ENCODE measurements at places on chromosomes 5 and 9.

GRCh38 chr9:27800692-27801370 lies 227.6 kb upstream of the C9orf72 start:
- no peak for DNase-seq

- DNase-seq, result no peak
Observed at GRCh38 chr5:87190687-87191086, 77.0 kb upstream of the RASA1 start.

GRCh38 chr9:134251296-134252069 lies 74.8 kb upstream of the RXRA start:
- no peak for DNase-seq

- no peak for DNase-seq
Observed at GRCh38 chr5:4246447-4246846, 650.8 kb downstream of the IRX1 start.

DNA sequence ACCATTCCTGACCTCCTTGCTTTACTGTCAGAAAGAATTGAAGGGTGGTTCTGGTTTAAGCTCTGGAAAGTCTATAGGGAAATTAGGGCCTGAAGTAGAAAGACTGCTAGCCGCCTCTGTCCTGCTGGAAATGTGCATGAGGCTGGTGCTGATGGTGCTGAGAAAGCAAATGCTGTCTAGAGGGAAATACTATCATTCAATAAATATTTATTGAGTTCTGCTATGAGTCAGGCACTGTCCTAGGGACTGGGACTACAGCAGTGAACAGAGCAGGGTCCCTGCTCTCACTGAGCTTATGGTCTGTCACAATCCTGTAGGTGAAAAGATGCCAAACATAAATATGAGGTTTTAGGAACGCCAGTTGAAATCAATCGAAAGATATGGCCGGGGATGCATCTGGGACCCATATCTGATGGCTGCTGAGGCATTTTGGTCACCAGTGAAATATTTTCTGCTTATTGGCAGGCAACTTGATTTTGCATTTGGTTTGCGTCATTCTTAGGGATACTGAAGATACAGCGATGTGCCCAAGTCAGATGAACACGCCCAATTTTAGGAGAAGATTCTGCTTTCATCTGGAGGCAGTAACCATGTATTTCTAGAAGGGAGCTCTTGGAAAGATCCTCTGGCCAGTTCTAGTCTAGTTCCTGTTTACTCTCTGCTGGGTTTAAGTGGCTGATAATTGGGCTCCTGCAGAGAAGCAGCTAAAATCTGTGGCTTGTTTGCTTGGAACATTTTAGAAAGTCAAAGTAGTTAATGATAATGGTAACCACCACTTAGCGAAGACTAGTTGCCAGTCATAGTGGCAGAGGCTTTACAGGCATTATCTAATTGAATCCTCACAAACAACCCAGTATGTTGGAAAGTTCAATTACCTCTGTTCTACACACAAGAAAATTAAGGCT lies 73.3 kb downstream of the INSYN2B start:
- no peak for DNase-seq

DNA sequence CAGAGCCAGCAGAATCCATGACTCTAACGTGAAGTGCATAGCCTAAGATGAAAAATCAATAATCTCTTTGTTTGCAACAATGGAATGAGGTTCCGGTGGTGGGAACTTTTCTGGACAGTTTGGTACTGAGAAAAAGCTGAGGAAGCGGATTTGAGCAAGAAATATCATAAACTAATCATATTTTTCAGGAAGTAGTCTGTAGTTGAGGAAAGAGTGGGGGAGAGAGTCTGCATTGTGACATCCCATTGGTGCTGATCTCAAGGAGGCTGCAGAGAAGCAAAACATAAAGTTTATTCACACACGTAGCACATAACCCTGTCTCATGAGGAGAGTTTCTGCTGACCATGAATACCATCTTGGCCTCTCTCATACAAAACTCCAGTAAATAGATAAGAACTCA lies 15.8 kb upstream of the FCHO2 start:
- no peak for DNase-seq

DNA sequence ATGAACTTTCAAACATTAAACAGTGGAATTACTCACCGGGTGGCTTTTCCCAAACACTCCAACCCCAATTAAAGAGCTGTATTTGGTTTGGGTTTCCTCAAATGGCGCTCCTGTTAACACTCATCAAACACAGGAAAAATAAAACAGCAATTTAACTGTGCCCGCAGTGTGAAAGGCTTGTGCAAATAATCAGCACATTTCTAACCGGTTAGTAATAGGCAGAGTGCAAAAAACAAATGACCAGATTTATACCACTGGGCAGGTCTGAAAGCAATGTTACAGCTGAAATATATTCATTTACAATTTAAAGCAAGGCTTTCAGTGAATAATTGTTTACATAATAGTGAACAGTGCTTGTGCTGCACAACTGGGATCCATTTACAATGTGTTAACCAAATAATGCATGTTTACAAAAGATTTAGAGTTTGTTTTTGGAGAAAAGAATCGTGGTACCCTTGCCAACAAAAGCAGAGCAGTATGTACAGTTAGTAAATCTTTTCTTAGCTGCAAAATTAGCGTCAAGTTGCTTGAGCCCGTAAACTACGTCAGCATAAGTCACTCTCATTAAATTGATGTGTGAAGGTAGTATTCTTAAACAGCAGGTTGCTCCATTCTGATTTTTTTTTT lies 662.9 kb upstream of the ZNF608 start:
- DNase-seq, result no peak

DNA sequence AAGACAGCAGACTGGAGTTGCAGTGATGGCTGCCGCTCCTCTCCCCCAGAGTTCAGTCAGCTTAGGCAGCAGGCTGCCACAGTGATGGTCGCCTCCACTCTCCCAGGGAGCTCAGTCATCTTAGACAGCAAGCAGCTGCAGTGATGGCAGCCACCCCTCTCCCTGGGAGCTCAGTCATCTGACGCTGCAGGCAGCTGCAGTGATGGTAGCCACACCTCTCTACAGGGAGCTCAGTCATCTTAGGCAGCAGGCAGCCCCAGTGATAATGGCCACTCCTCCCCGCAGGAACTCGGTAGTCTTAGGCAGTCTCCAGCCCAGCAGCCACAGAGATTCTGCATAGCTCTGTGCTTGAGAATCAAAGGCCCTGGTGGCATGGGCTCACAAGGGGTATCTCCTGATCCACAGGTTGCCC lies 582.7 kb downstream of the DTWD2 start:
- DNase-seq, result no peak

- DNase-seq, result no peak
Observed at GRCh38 chr5:94788527-94788926, 170.1 kb downstream of the SLF1 start.

DNA sequence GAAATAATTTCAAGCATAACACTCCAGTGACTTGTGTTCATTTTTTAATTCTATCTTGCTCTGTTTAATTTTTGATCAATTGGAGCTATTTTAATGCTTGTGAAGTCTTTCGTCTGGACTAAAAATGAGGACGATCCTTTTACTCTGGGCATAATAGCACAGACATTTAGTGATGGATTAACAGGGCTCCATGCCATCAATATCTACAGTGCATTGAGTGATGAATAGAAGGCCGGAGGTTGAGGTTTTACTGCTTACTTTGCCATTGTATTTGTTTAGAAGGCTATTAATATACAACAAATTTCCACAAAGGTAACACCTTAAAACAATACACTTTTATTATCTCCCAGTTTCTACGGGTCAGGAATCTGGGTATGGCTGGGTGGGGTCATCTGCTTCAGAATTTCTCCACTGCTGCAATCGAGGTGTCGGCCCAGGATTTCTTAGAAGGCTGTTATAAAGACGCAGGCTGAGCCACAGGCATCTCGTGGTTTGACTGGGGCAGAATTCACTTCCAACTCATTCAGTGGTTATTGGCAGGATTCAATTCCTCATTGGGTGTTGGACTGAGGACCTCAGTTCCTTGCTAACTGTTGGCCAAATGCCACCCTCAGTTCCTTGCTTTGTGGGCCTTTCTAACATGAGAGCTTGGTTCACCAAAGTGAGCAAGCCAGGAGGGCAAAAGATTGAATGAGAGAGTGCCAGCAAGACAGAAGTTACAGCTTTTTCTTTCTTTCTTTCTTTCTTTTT lies 265.4 kb upstream of the VLDLR start:
- no peak for DNase-seq

DNA sequence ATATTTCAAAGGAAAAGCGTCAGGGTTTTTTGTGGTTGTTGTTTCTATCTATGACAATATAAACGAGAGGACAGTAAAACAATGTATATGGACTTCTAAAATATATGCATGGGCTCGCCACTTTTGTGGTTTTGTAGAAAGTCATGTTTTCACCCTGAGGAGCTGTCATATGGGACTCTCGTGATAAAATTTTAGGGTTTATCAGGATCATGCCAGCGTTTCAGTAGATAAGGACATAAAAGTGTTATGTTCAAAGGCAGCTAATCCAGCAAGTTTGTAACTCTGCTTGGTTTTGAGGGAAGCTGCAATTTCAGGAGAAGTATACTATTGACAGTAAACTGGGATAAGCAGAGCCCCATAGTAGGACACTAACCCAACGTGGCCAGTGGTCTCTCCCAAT lies 120.3 kb downstream of the CDC42SE2 start:
- no peak for DNase-seq

GRCh38 chr5:123610665-123611405 lies 98.9 kb downstream of the CSNK1G3 start:
- peak; percentile 56 for DNase-seq

- DNase-seq, result no peak
Observed at GRCh38 chr9:124818431-124819281, 34.6 kb upstream of the WDR38 start.

DNA sequence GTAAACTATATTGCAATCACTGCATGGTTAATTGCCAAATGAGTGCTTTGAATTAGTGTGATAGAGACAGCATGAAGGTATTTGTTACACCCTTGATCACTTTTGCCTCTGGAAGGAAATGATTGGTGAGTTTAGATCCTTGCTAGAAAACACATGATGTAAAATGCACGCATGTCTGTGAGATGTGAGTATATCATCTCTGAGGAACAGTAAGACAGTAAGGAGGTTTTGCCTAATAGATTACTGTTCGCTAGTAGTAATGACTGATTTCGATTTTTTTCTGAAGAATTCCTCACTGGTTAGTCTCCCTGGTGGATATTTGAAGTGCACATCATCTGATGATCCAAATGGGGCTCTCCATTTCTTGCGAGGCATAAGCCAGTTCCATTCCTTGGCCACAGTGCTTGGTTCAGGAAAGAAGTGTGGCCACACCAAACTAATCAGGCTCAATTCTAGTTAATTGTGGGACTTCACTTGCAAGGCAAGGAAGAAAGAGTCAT lies 156.4 kb upstream of the ADRA1B start:
- no peak for DNase-seq

DNA sequence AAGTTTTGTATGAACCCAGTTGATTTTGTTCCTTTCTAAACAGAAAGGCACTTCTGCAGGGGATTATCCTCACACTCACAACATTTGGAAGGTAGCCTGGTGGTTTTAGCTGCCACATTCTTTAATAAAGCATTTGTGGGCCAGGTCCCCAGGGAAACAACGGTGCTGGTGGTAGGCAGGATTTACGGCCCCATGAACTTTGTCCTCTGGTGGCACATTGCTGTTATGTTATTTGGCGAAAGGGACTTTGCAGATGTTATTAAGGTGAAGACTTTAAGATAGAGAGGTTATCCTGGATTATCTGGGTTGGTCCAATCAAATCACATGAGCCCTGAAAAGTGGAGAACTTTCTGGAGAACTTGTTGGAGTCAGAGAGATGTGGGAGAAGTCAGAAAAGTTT lies 86.3 kb upstream of the C9orf72 start:
- no peak for DNase-seq

GRCh38 chr9:115195912-115196311 lies 78.0 kb upstream of the TNC start:
- no peak for DNase-seq

GRCh38 chr5:113043491-113043931 lies 66.9 kb downstream of the DCP2 start:
- DNase-seq, result no peak

- no peak for DNase-seq
Observed at GRCh38 chr5:78002690-78003089, 226.6 kb upstream of the TBCA start.

GRCh38 chr5:67166460-67167285 lies 29.9 kb downstream of the CD180 start:
- peak; percentile 69 for DNase-seq

- DNase-seq, result no peak
Observed at GRCh38 chr5:159441441-159441840, 111.2 kb upstream of the IL12B start.

- DNase-seq, result no peak
Observed at GRCh38 chr9:133956520-133957076, 35.5 kb downstream of the VAV2 start.

GRCh38 chr5:65184780-65185179 lies 296.9 kb downstream of the ADAMTS6 start:
- DNase-seq, result no peak

- DNase-seq, result no peak
Observed at GRCh38 chr5:107553117-107553555, 117.6 kb downstream of the EFNA5 start.

DNA sequence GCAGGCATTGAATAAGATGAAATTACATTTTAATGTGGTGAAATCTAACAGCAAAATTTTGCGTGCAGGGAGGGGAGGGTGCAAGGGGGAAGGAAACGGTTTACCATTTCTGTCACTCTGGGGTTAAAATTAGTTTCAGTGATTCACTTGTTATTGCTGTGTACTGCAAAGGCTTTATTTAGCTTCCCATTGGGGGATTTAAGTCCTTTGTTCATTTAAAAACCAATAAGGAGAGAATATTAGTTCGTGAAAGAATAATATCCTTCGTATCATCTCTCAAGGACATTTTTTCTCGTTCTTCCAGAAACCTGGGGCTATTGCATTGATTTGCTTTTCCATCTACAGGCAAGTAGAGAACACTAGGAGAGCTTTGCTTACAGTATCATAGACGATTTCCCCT lies 667.8 kb upstream of the RGMB start:
- no peak for DNase-seq

DNA sequence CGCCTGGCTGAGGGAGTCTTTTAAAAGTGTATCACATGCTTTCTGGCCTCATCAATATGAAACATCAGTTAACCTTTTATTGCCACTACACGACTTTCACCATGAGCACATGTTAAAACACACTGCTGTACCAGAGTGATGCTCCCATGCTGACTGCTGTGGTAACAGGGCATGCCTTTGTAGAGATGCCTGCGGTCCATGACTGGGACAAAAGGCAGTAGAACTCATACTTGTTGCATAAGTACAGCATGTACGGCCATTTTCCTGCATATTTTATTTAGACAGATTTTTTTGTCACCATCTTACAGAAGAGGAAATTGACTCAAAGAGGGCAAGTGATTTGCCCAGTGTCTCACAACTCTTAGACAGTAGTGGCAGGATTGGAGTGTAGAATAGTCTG lies 105.7 kb upstream of the ADAMTSL1 start:
- no peak for DNase-seq

DNA sequence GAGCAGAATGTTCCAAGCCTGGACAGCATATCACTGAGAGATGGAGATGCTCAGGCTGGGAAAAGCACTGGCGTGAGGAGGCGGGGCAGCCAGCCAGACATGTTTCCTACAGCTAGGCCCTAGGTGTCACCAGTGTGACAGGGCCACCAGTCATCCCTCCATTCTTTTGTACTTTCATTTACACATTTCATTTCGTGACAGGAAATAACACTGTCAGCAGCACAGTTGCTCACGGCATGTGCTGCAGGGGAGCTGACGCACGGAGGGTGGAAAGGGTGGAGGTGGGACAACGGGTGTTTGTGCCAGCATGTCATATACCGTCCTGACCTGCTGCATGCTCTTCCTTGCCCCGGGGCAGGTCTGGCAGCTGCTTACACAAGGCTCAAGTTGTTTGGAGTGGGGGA lies 14.8 kb upstream of the CEMIP2 start:
- DNase-seq, result peak; percentile 88

- no peak for DNase-seq
Observed at GRCh38 chr5:10828241-10828640, 67.2 kb upstream of the DAP start.

- DNase-seq, result no peak
Observed at GRCh38 chr5:115815006-115815692, 1.3 kb downstream of the CDO1 start.
